ENCODE measurements at places on chromosomes 1 and 21. TPM values are rescaled to one million over a fixed set of nuclear protein-coding genes. Genes with fewer than 3 reads are reported as not detected.

NCMAP gene
- 0.62 TPM for total RNA-seq

DNA sequence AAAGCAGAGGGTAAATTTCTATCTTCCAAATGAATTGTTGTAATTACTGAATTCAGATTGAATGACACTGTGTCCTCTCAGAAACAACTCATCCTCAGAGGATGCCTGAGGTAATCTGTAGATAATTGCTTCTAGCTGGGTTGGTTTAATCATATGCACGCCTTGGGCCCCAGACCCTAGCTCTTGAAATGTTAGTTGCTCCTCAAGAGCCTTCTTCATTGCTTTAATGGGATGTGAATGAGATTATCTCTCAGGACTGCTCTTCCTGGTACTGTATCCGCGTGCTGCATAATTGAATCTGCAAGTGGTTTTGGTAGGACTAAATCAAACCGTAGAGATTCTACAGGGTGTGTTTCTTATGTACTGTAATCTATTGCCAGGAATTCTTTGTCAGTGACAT is 569.3 kb upstream of the NEGR1 start:
- DNase-seq: no peak

- DNase-seq: no peak
Measured at GRCh38 chr1:201266774-201267173, 16.5 kb upstream of the PKP1 start.

DNA sequence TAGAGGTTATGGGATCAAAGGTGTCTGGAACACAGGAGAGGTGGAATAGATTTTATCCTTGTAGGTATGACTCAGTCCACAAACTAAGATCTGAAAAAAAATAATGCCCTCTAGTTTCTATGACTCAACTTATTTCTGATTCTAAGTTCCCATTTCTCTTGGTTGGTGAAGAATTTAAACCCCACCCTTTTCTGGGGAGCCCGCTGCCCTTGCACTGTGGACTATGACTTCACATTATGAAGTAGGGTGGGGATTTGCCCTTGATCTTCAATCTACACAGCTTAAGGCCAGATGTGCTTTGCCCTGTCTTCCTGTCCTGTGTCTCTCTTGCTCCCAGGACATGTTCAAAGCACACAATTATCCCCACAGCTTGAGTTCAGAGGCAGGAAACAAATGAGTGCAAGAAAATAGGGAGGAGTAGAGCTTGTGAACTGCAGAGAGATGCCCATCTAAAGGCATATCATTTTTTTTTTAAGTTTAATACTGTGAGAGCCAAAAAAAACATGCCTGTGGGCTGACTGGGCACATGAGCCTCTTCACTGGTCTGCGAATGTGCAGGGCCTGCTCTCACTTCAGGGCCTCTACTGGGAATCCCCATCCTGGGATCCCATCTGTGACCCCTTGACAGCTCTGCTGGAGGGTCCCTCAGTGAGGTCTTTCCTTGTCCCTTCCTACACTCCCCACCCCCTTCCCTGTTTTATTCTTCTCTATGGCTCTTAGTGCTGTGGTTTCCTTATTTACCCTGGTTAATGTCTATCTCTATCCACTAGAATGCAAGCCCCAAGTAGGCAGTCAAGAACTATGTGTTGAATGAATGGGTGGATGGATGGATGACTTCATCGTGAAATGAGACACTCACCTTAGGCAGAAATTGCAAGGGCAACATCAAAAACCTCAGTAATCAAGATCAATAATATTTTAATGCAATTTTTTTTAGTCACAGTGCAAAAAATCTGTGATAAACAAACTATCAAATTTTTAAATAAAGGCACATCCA is 61.5 kb downstream of the CD58 start:
- no peak for DNase-seq

- no peak for DNase-seq
Measured at GRCh38 chr1:155219592-155220031, 11.1 kb downstream of the MTX1 start.

Measured in aorta (tissue), 5 donors.